Upper lobe of left lung (tissue), 6 donors: ENCODE measurements at places on chromosomes 11 and 22.

DNA sequence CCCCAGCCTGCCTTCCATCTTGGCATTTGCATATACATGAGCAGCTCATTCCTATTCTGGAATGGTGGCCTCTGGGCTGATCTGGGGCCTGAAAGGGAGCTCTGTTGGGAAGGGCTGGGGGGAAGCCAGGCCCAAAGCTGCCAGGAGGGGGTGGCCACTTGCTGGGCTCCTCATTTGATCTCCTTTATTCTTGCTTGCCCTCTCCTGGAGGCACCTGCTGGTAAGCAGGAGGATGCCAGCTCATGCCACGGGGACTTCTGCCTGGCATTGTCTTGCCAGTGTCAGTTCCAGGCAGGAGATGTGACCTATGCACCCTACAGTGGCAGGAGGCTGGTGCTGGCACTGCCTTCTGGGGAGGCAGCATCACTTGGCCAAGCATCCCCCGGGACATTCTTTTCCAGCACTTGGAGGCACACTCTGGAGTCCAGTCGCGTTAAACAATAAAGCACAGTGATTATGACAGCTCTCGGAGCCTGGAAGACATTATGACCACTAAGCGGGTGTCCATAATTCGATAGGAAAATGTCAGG lies 128.3 kb downstream of the NTM start:
- DNase-seq = no peak

DNA sequence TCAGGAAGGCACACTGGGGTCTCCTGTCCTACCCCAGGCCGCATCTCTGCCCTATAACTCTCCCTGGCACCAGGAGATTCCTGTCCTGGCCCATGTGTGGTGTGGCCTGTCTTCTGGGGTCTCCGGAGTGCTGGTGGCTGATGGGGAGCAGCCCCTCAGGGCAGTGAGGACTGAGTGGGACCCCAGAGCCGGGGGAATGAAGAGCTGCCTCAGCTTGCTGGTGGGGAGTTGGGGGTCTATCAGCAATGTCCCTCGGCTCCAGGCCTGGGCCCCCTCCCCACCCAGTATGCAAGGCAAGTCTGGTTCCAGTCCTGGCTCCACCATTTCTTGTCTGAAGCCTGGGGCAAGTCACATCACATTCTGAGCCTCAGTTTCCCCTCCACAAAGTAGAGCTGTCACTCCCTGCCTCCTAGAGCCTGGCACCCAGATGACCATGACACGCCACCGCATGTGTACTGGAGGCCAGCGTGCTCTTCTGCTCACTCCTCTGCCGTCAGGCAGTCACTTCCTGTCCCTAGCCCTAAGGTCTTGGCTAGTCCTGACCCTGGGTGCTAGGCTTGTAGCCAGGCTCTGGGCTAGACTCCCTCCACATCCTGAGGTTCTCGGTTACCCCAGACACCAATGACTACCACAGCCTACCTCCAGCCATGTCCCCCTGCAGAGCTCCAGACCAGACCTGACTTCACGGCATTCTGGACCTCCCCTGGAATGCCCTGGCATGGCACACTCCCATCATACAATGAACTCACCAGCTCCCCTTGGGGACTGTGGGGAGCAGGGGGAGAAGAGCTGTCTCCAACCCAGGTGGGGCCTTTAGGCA lies 12.8 kb downstream of the ARAP1 start:
- DNase-seq = no peak

DNA sequence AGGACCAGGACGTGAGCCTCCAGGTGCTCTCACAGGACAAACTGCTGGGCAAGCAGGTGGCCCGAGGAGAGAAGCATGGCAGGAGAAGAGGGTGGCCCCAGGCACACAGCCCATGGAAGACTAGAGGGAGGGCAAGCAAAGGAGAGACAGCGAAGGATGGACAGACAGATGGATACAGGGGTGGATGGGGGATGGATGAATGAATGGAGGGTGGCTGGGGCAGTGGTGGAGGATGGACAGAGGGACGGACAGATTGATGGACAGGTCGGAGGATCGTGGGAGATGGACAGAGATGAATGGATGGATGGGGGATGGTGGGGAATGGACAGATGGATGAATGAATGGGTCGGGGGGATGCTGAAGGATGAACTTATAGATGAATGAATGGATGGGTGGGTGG lies 22.7 kb downstream of the ARVCF start:
- no peak for DNase-seq

DNA sequence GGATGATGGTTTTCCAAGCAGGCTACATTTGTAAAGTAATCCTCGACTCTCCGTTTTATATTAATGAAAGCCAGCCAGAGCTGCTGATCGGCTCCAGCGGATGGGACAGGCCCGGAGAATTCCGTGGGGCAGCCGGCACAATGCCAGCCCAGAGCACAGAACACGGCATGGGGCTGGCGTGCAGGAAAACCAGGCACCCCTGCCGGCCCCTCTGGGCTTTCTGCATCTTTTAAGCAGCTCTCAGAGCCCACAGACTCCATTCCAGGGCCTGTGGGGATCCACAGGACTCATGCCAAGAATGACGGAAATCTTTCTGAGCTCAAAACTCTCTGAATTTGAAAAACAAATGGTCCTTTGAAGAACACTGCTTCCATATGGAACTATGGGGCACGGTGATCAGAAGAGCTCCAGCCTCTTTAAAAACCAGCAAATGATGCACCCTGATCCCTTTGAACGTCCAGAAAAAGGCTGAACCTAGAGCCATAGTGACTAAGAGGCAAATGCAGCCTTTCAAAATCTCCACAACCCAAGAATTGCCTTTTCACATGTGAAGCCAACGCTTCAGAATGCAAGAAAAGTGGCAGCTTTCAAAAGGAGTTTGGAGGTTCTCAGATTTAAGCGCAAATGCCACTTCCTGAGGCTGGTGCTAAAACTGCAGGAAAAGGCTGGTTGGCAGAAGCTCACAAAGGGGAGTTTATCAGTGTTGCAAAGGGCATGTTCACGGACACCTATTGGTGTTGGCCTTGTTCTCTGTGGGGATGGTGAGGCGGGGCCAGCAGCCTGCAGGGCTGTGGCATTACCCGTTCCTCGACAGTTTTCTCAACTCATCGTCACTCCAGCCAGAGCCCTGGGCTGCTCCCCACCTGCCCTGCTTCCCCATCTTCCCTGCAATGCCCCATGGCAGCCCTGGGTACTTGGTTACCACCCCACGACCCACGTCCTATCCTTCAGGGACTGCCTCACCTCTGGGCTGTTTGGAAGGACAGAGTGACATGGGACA lies 212.5 kb downstream of the CTTN start:
- no peak for DNase-seq

DNA sequence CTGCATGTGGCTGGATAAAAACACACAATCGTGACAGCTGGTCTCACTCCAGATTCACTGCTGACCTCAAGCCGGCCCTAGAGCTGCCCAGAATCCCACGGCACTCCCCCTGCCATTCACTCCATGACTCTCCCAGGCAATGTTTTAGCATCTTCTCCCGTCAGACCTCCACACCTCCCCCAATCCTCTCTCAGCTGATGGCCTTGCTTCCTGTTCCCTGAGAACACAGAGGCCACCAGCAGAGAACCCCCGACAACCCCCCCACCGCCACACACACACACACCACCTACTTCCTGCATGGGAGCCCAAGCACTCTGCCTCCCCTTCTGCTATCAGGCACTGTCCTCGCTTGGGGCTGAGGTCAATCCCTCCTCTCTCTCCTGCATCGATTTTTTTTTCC lies 9.3 kb downstream of the TNKS1BP1 start:
- no peak for DNase-seq
